Bronchial smooth muscle cell (primary cell): ENCODE measurements at places on chromosomes 5 and 9. TPM values are rescaled to one million over a fixed set of nuclear protein-coding genes. Genes with fewer than 3 reads are reported as not detected.

DMRT3 gene
- total RNA-seq, result not detected in 2 replicates

MSX2 gene
- 0.79 and 6.6 TPM in 2 replicates for total RNA-seq

MYMK gene
- total RNA-seq, result not detected in 2 replicates

CATSPER3 gene
- total RNA-seq, result 0.16 and 0.17 TPM in 2 replicates

SLC27A6 gene
- total RNA-seq, result not detected in 2 replicates

ECSCR gene
- not detected in 2 replicates for total RNA-seq

LRRC70 gene
- 0.26 and 0.79 TPM in 2 replicates for total RNA-seq

CDHR2 gene
- total RNA-seq, result 0.09 and 0.32 TPM in 2 replicates

TNPO1 gene
- total RNA-seq, result 193 and 442 TPM in 2 replicates

FOXD4L3 gene
- total RNA-seq, result not detected in 2 replicates

TNFSF15 gene
- total RNA-seq, result 0.09 and 0.16 TPM in 2 replicates

ADAMTS16 gene
- 0.16 TPM in 1 of 2 replicates, not detected in the other for total RNA-seq

PCDHGB1 gene
- total RNA-seq, result 1.5 and 3.8 TPM in 2 replicates

CETN3 gene
- total RNA-seq, result 12.3 and 15.4 TPM in 2 replicates

RACK1 gene
- 4,132 and 7,422 TPM in 2 replicates for total RNA-seq

MORN5 gene
- total RNA-seq, result 0.60 TPM in 1 of 2 replicates, not detected in the other

CDX1 gene
- total RNA-seq, result not detected in 2 replicates
